H1 (cell line): ENCODE measurements at places on chromosomes 6 and 20. TPM values are rescaled to one million over a fixed set of nuclear protein-coding genes. Genes with fewer than 3 reads are reported as not detected.

Gene ACSS1
- total RNA-seq: 2.2 and 2.6 TPM in 2 replicates

Gene RIPPLY2
- 0.74 and 1.9 TPM in 2 replicates for total RNA-seq

Gene WFDC5
- not detected in 2 replicates for total RNA-seq

Gene MYLK4
- 0.13 and 0.17 TPM in 2 replicates for total RNA-seq

Gene RAD21L1
- 0.26 and 0.48 TPM in 2 replicates for total RNA-seq

Gene FAM209B
- 0.82 TPM in 1 of 2 replicates, not detected in the other for total RNA-seq

Gene C6orf58
- total RNA-seq: not detected in 2 replicates

Gene TBX18
- total RNA-seq: not detected in 2 replicates

Gene FHL5
- total RNA-seq: not detected in 2 replicates

Gene SLC17A3
- not detected in 2 replicates for total RNA-seq

Gene SNAP25
- 0.52 and 0.69 TPM in 2 replicates for total RNA-seq

Gene ARMC2
- total RNA-seq: 4.3 and 4.4 TPM in 2 replicates

Gene CHRNA4
- 2.7 and 5.7 TPM in 2 replicates for total RNA-seq

Gene HLA-DRB1
- 5.1 and 6.7 TPM in 2 replicates for total RNA-seq
